ENCODE measurements at places on chromosomes 16 and 17.

DNA sequence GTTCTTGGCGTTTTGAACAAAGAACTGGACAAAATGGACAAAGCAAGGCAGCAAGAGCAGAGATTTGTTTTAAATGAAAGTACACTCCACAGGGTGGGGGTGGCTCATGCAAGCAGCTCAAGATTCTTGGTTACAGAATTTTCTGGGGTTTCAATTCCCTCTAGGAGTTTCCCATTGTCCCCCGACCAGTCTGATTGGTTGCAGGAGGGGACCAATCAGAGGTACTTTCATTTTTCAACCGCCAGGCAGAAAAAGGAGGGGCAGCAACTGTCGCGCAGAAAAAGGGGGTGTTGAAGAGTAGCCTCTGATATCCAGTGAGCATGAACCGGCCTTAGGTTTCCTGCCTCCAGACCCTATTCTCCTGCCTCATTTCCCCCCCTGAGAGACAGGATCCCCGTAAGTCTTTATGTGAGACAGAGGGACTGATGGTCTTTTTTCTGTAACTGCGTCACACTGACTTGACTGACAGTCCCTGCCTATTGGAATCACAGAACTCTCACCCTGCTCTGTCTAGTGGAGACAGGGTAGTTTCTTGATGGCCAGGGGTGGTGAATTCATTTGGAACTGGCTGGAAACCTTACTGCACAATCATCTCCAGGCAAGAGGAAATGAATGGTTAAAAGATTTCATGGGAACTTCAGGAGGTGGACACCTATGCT is 59.4 kb upstream of the ALOX12 start:
- no peak overlapping the region for H3K27ac ChIP-seq
- H3K4me1 ChIP-seq, result no peaks in the 10 kb centered on the region
- H3K36me3 ChIP-seq, result no peaks in the 10 kb centered on the region
- H3K27me3 ChIP-seq, result peaks cover 4% of the 10 kb centered on the region

GRCh38 chr17:13003454-13003851 is 14.4 kb downstream of the ELAC2 start:
- no peaks in the 10 kb centered on the region for H3K4me1 ChIP-seq
- H3K36me3 ChIP-seq, result peaks cover 4% of the 10 kb centered on the region
- no peak overlapping the region for H3K27ac ChIP-seq
- H3K27me3 ChIP-seq, result no peaks in the 10 kb centered on the region
- no peak overlapping the region for H3K4me3 ChIP-seq

DNA sequence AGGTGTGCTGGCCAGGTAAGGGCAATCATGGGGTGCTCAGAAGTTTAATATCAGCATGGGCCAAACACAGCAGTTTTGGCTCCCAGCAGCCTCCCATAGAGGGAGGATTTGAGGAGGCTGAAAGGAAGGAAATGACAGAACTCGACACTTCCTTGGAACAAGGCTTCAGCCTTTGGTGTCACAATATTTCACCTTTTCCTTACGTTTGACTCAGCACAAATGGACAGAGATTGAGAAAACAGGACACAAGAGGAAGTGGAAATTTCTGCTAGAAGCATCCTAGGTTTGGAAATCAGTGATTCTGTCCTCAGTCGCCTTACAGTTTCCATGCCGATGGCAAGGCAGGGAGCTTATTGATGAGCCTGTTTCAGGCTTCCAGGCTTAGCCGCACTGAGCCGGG is 181.4 kb downstream of the MAF start:
- no peak for DNase-seq
- peaks cover 47% of the 10 kb centered on the region for H3K27me3 ChIP-seq
- H3K27ac ChIP-seq, result no peak overlapping the region
- H3K4me3 ChIP-seq, result no peak overlapping the region

- peaks cover 4% of the 10 kb centered on the region for H3K36me3 ChIP-seq
- H3K27ac ChIP-seq, result no peak overlapping the region
- no peak overlapping the region for H3K4me3 ChIP-seq
- DNase-seq, result no peak
- peaks cover 5% of the 10 kb centered on the region for H3K4me1 ChIP-seq
Observed at GRCh38 chr17:38908676-38909181, 16.7 kb upstream of the LASP1NB start.

DNA sequence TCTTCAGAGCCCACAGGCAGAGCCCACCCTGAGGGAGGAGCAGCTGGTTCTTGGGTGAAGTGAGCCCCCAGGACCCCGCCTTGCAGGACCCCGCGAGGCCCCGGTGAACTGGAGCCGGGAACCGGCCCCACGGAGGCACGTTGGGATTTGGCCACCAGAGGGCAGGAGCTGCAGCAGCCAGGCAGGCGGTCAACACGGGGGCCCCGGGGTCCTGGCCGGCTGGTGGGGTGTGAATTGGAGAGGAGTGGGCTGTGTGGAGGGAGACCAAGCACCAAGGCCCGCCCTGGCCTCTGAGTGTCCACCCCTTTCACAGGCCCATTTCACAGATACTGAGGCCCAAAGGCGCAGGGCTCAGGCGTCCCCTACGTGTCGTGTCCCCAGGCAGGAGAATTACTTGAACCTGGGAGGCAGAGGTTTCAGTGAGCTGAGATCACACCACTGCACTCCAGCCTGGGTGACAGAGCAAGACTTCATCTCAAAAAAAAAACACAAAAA is 2.2 kb downstream of the DPEP1 start:
- DNase-seq, result no peak
- H3K4me1 ChIP-seq, result peaks cover 18% of the 10 kb centered on the region
- no peaks in the 10 kb centered on the region for H3K27me3 ChIP-seq

DNA sequence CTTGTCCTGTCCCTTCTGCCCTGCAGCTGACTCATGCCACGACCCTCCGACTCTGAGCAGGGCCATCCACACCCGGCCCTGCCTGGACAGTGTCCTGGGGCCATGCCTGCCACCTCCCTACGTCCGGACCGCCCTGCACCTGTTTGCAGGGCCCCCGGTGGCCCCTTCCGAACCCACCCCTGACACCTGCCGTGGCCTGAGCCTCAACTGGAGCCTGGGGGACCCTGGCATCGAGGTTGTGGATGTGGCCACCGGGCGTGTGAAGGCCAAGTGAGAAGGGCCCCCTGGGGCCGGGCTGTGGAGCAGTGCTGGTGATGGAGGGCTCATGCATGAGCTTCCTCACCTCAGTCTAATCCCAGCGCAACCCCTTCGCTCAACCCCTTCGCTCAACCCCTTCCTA is 5.1 kb downstream of the ADAD2 start:
- no peaks in the 10 kb centered on the region for H3K27me3 ChIP-seq
- H3K36me3 ChIP-seq, result no peaks in the 10 kb centered on the region
- no peak overlapping the region for H3K27ac ChIP-seq
- no peak overlapping the region for H3K4me3 ChIP-seq

DNA sequence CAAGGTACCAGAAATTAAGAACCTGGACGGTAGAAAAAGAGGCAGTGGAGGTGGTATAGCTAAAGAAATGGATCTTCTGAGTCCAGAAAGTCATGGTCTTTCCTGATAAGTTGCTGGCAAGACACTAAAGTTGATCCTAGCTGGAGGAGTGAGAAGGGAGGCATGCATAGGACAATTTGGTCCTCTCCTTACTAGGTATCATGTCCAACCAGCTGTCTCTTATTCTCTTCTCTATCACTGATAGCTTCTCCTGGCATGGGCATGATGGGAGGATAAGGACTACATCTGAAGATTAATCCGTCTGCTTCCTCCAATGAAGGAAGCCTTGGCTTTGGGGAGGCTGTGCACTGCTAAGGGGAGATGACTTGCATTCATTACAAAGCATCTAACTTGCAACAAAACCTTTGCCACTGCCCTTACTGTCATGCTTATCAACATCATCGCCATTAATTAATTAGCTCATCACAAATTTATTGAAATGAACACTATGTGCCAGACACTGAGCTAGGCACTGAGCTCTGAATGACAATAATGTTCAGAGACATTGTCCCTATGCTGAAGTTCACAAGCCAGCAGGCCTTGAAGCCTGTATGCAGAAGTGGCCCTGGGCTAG is 3.1 kb upstream of the FAM117A start:
- no peak overlapping the region for H3K27ac ChIP-seq
- peaks cover 5% of the 10 kb centered on the region for H3K4me1 ChIP-seq
- peaks cover 32% of the 10 kb centered on the region for H3K27me3 ChIP-seq
- DNase-seq, result no peak
- no peaks in the 10 kb centered on the region for H3K36me3 ChIP-seq

DNA sequence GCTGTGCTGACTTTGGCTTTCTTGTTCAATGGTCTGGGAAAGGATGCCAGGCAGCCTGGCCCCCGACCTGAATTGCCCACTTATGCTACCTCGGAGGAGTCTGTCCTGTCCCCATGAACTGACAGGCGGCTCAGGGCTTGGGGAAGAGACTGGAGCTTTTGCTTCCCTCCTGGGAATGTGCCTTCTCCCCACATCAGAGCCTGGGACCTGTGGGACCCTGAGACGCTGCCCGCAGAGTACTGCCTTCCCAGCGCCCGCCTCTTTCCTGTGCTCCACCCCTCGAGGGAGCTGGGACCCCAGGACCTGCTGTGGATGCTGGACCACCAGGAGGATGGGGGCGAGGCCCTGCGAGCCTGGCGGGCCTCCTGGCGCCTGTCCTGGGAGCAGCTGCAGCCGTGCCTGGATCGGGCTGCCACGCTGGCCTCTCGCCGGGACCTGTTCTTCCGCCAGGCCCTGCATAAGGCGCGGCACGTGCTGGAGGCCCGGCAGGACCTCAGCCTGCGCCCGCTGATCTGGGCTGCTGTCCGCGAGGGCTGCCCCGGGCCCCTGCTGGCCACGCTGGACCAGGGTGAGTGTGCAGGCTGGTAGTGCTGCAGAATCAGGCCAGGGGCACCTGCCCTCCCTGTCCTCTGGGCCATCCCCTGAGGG is 18.5 kb downstream of the FCSK start:
- no peaks in the 10 kb centered on the region for H3K36me3 ChIP-seq
- H3K4me1 ChIP-seq, result peaks cover 5% of the 10 kb centered on the region
- no peak for DNase-seq
- H3K4me3 ChIP-seq, result no peak overlapping the region
